ENCODE measurements at places on chromosomes 12 and 14.

DNA sequence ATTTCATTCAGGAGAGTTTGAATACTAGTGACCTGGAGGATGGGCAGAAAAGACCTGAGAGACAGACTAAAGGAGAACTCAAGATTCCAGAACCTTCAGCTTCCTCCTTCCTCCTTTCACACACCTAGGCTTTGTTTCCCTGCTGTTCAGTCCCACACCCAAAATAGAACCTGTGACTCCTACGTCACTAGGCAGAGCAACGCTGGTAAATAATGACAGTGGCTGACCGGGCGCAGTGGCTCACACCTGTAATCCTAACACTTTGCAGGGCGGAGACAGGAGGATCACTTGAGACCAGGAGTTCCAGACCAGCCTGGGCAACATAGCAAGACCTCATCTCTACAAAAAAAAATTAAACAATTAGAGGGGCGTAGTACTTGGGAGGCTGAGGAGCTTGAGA lies 166.4 kb upstream of the FKBP4 start:
- no peak for DNase-seq

DNA sequence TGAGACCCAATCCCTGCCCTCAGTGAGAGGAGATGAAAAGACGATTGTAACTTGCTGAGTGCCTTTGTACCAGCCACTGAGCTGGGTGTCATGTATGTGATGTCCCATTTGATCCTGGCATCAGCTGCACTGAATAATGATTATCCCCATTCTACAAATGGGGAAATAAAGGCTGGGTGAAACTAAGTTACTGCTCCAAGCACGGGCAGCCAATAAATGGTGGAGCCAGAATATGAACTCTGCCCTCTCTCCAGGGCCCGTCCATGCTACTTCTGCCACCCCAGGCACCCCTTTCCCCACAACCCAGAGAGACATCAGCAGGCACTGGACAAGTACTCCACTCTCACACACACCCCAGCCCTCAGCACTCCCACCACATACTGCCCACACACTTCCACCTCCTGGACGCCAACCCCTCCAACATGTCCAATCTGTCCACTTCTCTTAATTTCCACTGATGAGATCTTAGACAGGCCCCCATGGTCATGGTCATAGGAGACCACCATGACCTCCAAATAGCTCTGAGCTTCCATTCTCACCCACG lies 115.8 kb downstream of the DICER1 start:
- no peak for DNase-seq

GRCh38 chr14:73728717-73729330 lies 14.6 kb upstream of the PNMA1 start:
- peak; percentile 75 for DNase-seq

DNA sequence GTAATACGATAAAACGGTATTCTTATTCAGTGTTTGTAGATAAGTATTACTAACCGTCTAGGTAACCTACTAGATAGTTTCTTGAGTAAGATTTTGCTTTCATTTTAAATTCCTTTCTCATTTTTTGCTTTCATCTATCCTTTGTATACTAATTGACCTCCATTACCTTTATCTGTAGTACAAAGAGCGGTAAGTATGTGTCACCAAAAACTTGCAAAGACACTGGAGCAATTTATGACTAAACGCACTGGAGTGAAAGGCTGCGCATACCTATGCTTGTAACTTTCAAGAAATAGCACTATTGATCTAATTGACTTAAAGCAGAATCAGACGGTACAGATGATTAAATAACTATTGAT lies 1.7 kb downstream of the ARHGAP5 start:
- DNase-seq, result no peak

DNA sequence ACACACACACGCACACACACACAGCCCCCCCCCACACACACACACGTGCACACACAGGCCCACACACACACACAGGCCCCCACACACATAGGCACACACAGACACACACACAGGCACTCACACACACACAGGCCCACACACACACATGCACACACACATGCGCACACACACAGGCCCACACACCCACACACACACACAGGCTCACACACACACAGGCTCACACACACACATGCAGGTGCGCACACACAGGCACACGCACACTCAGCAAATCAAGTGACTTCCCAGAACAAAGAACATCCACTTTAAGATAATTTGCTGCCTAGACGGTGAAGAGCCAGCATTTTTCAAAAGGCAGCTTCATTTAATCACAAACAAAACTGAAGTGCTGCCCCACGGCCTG lies 78.5 kb upstream of the FBRSL1 start:
- DNase-seq, result no peak

DNA sequence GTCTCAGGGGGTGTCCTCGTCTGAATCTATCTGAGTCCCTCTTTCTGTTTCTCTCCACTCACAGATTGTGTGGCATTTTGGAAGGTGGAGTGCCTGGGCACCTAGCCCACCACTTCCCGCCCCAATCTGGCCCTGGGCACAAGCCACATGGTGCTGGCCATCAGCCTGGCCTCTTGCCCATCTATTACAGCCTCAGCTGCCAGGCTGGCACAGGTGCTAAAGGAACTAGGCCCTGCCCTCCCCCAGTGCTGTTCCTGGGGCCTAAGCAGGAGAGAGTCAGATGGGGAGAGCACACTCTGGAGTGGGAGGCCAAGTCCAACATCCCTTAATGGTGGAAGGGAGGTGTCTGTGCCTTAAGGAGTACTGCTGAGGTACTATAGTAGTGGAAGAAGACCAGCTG lies 8.3 kb upstream of the CALCOCO1 start:
- DNase-seq, result no peak

- no peak for DNase-seq
Measured at GRCh38 chr12:127599436-127599835, 667.5 kb upstream of the TMEM132C start.

DNA sequence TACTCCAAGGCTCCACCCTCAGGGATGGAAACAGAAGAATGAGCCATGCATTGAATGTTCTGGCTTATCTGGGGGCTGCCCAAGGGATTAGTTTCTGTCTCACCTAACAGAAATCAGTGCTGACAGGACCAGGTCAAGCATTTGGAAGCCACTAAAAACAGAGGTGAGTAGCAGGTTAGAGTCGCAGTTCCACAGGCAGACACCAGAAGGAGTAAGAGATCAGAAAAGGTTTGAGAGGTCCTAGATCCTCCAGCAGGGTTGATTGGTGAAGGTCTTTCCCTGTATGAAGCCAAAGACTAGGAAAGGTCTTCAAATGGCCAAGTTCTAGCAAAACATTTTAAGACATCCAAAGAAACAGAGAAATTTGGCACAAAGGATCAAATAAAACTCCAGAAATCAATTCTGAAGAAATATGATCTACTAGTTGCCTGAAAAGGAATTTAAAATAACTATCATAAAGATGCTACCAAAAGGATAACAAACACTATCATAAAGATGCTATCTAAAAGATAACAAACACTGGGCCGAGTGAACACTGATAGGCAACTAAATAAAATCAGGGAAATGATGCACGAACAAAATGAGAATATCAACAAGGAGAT lies 19.5 kb upstream of the TTC9 start:
- no peak for DNase-seq

DNA sequence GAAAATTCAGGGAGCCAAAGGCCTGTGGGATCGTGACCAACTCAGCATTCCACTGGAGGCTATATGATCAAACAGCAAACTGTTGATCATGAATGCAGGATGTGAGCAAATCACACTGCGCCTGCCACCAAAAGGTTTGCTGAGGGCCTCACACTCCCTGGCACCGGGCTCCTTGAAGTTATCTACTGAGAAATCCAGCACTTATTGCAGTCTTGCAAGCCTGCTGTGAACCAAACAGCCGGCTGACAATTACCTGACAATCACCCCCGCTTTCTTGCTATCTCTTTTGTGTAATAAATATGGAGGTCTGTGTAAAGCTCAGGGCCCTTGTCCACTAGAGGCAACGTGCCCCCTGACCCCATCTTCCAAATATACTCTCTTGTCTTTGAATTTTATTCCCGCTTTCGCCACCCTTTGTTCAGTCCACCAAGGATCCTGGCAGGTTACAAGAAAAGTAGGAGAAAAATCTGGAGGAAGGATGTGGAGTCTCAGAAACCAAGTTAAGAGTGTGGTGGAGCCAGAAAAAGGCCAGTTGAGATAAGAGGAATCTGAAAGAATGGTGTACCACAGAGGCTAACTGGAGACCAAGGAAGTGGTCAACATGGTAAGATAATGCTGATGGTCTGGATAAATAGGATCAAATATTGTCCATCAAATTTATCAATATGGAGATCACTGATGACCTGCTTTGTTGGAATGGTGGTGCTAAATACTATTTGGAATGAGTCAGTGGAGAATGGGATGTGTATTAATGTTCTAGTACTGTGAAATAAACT lies 229.2 kb downstream of the ALX1 start:
- no peak for DNase-seq

DNA sequence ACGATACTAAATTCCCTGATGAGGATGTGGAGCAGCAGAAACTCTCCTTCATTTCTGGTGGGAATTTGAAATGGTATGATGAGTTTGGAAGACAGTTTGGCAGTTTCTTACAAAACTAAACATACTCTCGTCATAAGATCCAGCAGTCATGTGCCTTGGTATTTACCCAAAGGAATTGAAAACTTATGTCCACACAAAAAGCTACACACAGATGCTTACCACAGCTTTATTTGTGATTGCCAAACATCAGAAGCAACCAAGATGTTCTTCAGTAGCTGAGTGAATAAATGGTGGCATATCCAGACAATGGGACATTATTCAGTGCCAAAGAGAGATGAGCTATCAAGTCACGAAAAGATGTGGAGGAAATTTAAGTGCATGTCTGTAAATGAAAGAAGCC lies 10.7 kb upstream of the APOLD1 start:
- DNase-seq, result no peak

DNA sequence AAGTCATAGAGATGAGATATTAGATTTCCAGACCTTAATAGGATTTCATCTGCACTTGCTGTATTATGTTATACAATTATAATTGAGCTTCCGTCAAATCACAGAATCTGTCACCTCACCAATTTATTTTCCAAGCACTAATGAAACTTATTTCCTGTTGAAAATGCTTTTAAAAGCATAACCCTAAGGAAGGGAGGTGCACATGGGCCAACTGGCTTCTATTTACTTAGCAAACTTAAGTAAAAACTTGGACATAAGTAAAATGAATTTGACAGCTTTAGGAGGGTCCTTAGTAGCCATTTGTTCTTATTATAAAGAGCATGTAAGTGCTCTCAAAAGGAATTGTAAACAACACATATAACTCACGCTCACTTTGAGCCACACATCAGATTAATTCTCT lies 462.2 kb upstream of the TMPO start:
- DNase-seq, result no peak

- no peak for DNase-seq
Measured at GRCh38 chr12:45966486-45966885, 23.9 kb downstream of the SCAF11 start.

- DNase-seq, result no peak
Measured at GRCh38 chr12:1797011-1797901, 23.1 kb upstream of the LRTM2 start.

GRCh38 chr12:132403636-132404434 lies 74.4 kb upstream of the GALNT9 start:
- no peak for DNase-seq

- no peak for DNase-seq
Measured at GRCh38 chr14:80447392-80447791, 236.1 kb upstream of the DIO2 start.

GRCh38 chr12:131390412-131391334 lies 320.2 kb upstream of the SFSWAP start:
- DNase-seq, result no peak

DNA sequence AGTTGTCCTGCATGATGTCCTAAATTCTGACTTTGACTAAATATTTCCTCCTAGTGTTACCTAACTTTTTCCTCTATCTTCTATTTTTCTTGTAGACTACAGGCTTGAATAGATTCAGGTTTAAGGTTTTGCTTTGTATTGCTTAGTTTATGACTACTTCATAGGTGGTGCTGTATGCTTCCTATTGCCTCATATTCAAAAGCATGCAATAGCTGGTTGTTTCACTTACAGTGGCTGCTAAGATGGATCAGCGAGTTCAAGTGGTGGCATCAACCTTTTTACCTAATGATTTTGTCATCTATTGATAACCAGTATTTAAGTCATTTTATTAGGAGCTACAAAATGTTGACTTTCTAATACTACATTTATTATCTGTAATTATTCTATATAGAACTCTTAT lies 36.3 kb upstream of the BICD1 start:
- DNase-seq, result no peak

DNA sequence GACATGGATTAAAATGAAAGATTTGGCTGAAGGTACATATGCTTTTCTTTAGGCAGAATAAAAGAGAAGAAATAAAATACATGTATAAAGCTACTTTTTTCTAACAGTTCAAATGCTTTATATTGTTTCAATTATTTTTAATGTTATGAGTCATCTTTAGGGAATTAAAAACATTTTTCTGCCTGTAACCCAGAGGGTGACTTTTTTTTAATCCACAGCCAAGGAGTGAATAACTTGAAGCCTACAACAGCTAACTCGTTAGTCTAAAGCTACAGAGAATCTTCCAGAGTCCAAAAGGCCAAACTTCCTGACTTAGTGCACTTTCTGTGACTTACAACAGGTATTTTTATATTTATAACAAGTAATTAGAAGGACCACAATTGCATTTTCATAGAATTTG lies 151.6 kb downstream of the SEC23A start:
- no peak for DNase-seq
